GM04503 (cell line): ENCODE measurements at places on chromosomes 7 and 10.

DNA sequence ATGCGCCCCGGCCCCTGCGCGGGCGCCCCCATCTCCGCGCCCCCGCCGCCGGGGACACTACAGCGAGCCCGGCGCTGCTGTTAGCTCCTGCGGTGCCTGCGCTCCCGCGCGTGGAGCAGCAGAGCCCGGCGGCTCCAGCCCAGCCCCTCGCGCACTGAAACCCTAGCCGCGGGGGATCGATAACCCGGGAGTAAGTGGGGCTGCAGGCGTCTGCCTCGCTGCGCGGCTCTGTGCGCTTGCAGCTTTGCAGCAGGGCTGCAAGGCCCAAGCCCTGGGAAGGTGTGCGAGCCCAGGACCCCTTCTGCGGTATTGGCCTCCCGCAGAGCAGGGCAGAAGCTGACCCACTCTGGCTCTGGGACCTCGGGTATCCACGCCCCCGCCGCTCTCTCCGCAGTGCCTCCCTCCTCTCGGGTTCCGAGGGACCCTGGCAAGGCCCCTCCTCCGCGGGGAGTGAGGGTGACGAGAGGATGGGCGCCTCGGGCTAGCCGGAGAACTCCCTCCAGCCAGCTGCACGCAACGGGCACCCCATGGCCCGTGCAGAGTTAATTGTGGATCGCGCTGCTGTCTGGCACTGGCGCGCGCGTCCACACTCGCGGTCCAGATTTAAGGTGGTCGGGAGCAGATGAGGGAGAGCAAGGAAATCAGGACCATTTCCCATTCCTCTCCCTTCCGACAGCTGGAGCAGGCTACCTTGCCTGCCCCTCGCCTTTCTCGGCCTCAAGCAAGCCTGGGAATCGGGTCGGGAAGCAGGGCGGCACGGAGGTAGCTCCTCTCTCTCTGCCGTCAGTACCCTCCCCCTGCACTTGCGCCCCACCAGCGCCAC lies 2.1 kb downstream of the SHH start:
- no peak for DNase-seq

DNA sequence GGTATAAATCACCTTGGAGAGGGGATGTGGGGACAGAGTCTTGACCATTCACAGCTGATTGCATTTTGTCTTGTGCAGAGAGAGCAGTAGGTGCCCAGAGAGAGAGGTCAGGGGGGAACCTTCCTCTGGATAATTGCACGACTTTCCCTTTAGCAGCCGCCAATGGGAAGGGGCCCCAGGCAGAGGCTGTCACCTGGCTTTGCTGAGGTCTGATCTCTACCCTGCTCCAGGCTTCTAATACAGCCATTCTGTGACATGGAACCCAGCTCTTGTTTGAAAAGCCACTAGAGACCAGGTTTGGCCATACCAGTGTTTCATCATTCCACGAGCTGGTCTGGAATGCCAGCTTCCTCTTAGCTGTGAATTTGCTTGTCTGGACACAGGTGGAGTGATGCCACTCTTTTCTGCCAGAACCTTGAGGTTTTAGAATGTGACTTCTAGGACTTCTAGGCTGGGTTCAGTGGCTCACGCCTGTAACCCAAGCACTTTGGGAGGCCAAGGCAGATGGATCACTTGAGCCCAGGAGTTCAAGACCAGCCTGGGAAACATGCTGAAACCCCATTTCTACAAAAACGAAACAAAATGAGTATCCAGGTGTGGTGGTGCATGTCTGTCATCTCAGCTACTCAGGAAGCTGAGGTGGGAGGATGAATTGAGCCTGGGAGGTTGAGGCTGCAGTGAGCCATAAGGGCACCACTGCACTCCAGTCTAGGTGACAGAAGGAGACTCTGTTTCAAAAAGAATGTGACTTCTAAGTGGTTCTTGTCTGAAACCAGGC lies 159.9 kb downstream of the CAMK1D start:
- no peak for DNase-seq

- no peak for DNase-seq
Observed at GRCh38 chr10:96038476-96039387, 4.7 kb upstream of the CCNJ start.

- DNase-seq = no peak
Observed at GRCh38 chr10:27197980-27198620, 42.5 kb downstream of the ACBD5 start.

- DNase-seq = no peak
Observed at GRCh38 chr7:117489430-117489829, 9.6 kb downstream of the CFTR start.

DNA sequence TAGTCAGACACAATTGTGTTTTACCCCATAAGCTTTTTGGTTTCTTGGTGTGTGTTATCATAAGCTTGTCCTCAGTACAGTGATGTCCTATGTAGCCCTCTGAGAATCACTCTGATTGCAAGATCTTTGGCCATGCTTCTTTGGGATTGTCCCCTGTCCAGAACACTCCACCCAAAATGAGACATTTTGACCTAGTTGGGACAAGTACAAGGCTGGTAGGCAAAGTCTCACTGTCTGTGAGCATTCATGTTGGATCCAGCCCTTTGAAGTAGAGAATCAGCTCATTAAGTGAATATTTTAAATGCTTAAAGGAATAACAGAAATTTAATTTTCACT lies 28.9 kb upstream of the PCGF5 start:
- no peak for DNase-seq

- DNase-seq = no peak
Observed at GRCh38 chr7:138316421-138317043, 143.5 kb upstream of the TRIM24 start.

- DNase-seq = no peak
Observed at GRCh38 chr7:27689591-27690164, 27.0 kb upstream of the HIBADH start.

- no peak for DNase-seq
Observed at GRCh38 chr7:44977304-44977958, 1.4 kb downstream of the MYO1G start.
